Activated naive CD4-positive, alpha-beta T cell treated with anti-CD3 and anti-CD28 coated beads for 36 hours (primary cell): ENCODE measurements at places on chromosomes 2 and 18. TPM values are rescaled to one million over a fixed set of nuclear protein-coding genes. Genes with fewer than 3 reads are reported as not detected.

DNA sequence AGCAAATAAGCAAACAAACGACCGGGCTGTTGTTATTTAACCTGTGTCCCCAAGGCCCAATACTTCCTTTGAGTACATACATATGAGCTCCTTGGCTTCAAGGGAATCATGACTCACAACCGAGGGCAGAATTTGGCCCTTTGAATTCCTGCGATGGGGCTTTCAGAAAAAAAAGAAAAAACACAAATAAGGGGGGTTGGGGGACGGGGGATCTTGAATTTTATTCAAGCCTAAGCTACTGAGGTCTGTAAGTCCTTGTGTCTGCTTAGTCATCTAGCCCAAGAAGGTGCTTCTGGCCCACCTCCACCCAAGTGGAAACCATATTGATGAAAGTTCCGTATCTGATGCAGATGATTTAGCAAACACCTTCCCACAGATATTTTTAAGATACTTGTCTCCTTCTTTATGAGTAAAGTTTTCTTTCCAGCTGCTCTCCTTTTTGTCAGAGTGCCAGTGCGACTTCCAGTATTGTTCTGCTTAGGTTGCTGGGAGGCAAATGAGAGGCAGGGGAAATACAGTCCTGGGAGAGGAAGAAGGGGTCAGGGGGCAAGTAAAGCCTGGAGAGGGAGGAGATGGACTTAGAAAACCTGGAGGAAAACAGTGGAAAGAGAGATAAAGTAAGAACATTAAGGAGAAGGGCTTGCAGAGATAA, 169.6 kb downstream of the ZEB2 start:
- H3K4me3 ChIP-seq: no peak overlapping the region
- peaks cover 15% of the 10 kb centered on the region for H3K4me1 ChIP-seq
- no peak for DNase-seq
- H3K27me3 ChIP-seq: no peaks in the 10 kb centered on the region
- no peak overlapping the region for H3K27ac ChIP-seq

RAB6D gene
- not detected for total RNA-seq

- no peak overlapping the region for H3K27ac ChIP-seq
- no peak overlapping the region for H3K4me3 ChIP-seq
- DNase-seq: no peak
- H3K27me3 ChIP-seq: peaks cover 1% of the 10 kb centered on the region
- H3K4me1 ChIP-seq: no peaks in the 10 kb centered on the region
- H3K36me3 ChIP-seq: no peaks in the 10 kb centered on the region
Observed at GRCh38 chr2:47321006-47321405, 82.0 kb upstream of the MSH2 start.

DNA sequence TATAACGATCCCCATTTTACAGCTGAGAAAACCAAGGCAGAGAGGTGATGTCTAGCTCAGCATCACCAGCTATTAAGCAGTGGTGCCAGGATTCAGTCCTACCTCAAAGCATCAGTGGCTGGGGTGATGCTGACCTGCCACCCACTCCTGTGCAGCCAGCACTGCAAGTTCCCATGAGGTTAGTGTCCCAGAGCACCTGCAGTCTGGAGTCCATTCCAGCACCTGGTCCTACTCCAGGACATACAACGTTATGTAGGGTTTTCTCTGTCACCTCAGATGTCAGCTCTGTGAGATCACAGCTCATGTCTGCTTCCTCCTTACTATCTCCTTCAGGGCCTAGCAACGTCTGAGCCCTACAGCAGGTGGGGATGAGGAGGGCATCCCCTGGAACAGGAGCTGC, 328.0 kb upstream of the HS6ST1 start:
- no peak for DNase-seq
- H3K27me3 ChIP-seq: no peaks in the 10 kb centered on the region
- no peak overlapping the region for H3K4me3 ChIP-seq
- no peaks in the 10 kb centered on the region for H3K36me3 ChIP-seq
- no peak overlapping the region for H3K27ac ChIP-seq
- H3K4me1 ChIP-seq: no peaks in the 10 kb centered on the region

DNA sequence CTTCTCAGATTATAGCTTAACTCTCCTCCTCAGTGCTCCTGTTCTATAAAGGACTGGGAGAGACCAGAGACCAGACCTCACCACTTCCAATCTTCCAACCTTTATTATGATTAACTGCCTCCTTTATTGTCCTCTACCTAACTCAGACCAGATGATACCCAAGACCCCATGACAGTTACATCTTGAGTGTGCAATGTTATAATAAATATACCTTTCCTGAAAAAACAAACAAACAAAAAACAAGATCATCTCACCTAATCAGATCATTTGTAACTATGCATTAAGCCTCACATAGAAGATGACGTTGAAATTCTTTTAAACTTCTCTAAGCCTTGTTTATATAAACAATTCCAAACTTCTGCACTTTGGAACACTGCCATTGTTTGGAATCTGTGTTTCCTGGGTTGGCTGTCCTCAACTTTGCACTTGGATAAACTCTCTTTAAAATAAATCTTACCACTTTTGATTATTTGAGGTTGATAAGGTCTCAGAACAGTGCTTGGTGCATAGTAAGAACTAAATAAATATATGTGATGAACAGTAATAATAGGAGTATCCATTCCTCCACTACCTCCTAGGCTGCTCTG, 342.7 kb downstream of the TDRD15 start:
- no peak for DNase-seq
- H3K27ac ChIP-seq: no peak overlapping the region
- H3K4me1 ChIP-seq: no peaks in the 10 kb centered on the region
- H3K4me3 ChIP-seq: no peak overlapping the region
- H3K27me3 ChIP-seq: no peaks in the 10 kb centered on the region
- no peaks in the 10 kb centered on the region for H3K36me3 ChIP-seq

STK11IP gene
- 32.1 TPM for total RNA-seq

- no peaks in the 10 kb centered on the region for H3K4me1 ChIP-seq
- no peak overlapping the region for H3K27ac ChIP-seq
- H3K27me3 ChIP-seq: peaks cover 2% of the 10 kb centered on the region
- no peak overlapping the region for H3K4me3 ChIP-seq
- no peak for DNase-seq
- H3K36me3 ChIP-seq: no peaks in the 10 kb centered on the region
Observed at GRCh38 chr2:172119089-172119488, 16.4 kb upstream of the DLX2 start.

CCDC68 gene
- total RNA-seq: not detected

CYP26B1 gene
- not detected for total RNA-seq

- H3K27ac ChIP-seq: no peak overlapping the region
- H3K27me3 ChIP-seq: peaks cover 4% of the 10 kb centered on the region
- no peak for DNase-seq
- H3K4me3 ChIP-seq: no peak overlapping the region
- no peaks in the 10 kb centered on the region for H3K36me3 ChIP-seq
Observed at GRCh38 chr18:38847326-38847725, 1281.7 kb upstream of the CELF4 start.

HDLBP gene
- total RNA-seq: 278 TPM

GRCh38 chr2:240786871-240787311, 33.1 kb downstream of the KIF1A start:
- no peaks in the 10 kb centered on the region for H3K27me3 ChIP-seq
- H3K4me3 ChIP-seq: no peak overlapping the region
- no peaks in the 10 kb centered on the region for H3K36me3 ChIP-seq
- no peak for DNase-seq
- H3K27ac ChIP-seq: no peak overlapping the region

DNA sequence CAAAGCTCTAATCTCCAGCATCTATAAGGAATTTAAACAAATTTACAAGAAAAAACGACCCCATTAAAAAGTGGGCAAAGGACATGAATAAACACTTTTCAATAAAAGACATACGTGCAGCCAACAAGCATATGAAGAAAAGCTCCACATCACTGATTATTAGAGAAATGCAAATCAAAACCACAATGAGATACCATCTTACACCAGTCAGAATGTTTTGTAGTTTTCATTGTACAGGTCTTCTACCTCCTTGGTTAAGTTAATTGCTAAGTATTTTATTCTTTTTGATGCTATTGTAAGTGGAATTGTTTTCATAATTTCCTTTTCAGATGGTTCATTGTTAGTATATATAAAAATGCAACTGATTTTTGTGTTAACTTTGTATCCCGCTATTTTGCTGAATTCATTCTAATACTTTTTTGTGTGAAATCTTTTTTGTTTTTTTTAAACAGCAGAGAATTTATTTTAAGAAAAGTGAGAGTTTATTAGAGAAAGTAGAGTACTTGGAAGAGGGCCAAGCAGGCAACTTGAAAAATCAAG, 40.7 kb downstream of the SLC39A10 start:
- peaks cover 21% of the 10 kb centered on the region for H3K4me1 ChIP-seq
- no peak overlapping the region for H3K27ac ChIP-seq
- no peak overlapping the region for H3K4me3 ChIP-seq
- no peak for DNase-seq

DNA sequence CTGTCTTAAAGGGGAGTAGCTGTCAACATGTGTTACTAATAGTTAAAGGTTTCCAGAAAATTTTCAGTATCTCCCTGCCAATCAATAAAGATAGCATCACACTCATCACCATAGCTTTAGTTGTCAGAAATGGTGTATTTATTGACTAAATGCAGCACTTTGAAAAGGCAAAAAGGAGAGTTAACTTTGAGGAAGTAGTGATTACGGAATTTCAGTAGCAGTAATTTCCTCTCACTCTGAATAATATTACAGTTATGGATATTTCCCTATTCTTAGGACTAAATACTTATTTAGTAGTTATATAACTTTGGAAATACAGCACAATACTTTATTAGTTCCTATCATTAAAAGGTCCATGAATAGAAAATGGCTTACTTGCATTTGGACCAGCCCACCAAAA, 250.5 kb downstream of the CAMKMT start:
- DNase-seq: no peak
- no peak overlapping the region for H3K4me3 ChIP-seq
- no peaks in the 10 kb centered on the region for H3K27me3 ChIP-seq
- no peak overlapping the region for H3K27ac ChIP-seq
- peaks cover 7% of the 10 kb centered on the region for H3K4me1 ChIP-seq
- H3K36me3 ChIP-seq: no peaks in the 10 kb centered on the region

ASPRV1 gene
- 0.59 TPM for total RNA-seq
